Omental fat pad (tissue), 4 donors: ENCODE measurements at places on chromosomes 4 and X. TPM values are rescaled to one million over a fixed set of nuclear protein-coding genes. Genes with fewer than 3 reads are reported as not detected.

DNA sequence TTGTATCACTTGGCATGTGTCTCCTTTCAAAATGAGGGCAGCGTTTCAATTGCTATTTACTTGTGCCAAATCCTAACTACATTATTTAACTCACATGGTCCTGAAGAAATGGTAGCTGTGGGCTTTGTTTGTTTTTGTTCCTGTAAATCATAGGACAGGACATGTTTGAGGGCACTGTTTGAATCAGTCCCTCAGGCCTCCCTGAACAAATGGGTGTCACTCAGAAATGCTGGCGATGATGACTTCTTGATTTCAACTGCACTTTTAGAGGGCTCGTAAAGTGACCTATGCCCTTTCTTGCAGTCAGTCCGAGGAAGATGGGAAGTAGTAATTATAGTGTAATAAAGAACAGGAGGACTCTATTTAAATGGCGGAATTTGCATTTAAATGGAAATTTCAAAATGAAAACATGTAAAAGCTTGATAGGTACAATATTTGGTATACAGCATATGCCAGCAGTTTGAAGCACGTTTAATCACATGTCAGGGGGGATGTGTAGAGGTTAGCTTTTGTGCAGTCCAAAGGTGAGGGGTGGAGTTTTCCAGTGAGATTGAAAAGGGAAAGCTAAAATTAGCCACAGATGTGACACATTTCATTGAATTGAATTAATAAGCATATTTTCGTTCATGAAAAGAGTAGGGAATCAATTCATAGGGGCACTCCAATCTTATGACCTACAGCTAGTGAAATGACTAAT lies 1958.7 kb upstream of the IGFBP7 start:
- no peak for DNase-seq

DNA sequence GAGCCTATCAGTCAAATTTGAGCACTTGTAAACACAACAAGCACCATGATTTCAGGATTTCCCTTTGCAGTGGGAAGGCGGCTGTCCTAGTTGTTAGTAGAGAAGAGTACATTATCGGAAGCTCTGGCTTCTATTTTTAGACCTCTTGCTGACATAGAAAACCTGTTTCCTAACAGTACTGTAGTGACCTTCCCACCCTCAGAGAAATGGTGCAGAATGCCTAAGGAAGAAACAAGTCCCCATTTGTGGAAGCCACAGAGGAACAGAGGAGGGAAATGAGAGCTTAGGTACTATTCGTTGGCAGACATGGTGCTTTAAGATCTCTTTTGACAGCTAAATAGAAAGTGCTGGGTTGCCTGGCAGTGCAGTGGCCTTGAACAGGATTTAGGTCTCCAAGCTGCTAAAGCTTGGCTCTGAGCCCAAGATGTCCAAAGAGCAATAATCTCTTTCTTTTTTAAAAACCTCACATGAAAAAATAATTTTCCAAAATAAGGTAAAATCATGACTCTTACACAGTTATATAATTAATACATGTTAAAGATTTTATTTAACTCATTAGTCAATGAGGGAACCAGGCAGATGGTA lies 24.9 kb downstream of the GLRA2 start:
- no peak for DNase-seq

DNA sequence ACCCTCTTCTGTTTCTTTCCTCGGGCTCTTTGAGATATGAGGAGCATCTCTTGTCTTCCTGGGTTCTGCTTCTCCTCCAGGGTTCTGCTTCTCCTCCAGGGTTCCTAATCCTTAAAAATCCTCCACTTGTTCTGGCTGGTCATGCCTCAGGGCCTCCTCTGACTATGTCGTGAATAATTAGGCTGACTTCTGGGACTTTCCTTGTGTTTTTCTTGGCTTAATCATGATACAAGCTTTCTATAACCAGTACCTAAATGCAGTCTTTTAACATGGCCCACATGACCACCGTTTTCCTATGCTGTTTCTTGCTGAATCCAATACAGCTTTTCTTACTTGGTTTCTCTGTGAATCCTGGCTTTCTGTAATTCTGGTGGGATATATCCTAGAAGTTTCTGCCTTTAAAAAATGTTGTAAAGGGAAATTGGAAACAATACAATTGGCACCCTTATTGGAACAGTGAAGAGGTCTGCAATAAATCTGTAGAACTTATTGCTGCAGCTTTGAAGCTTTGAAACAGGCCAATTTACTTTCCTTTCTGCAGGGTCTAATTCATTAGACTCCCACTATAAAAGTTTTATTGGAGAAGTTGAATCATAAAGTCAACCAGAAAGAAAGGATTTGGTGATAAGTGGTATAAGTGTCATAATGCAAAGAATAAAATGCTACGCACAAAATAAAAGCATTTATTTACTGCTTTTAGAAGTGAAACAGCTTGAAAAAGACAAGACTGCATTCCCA lies 213.1 kb downstream of the UGT8 start:
- DNase-seq, result no peak

GRCh38 chr4:189840356-189840755 lies 100.3 kb upstream of the FRG1 start:
- DNase-seq, result no peak

- DNase-seq, result no peak
Observed at GRCh38 chrX:5876984-5877596, 351.6 kb downstream of the NLGN4X start.

GRCh38 chrX:48827654-48827968 lies 1.3 kb downstream of the ERAS start:
- no peak for DNase-seq

- no peak for DNase-seq
Observed at GRCh38 chr4:137663251-137664045, 131.2 kb upstream of the PCDH18 start.

DNA sequence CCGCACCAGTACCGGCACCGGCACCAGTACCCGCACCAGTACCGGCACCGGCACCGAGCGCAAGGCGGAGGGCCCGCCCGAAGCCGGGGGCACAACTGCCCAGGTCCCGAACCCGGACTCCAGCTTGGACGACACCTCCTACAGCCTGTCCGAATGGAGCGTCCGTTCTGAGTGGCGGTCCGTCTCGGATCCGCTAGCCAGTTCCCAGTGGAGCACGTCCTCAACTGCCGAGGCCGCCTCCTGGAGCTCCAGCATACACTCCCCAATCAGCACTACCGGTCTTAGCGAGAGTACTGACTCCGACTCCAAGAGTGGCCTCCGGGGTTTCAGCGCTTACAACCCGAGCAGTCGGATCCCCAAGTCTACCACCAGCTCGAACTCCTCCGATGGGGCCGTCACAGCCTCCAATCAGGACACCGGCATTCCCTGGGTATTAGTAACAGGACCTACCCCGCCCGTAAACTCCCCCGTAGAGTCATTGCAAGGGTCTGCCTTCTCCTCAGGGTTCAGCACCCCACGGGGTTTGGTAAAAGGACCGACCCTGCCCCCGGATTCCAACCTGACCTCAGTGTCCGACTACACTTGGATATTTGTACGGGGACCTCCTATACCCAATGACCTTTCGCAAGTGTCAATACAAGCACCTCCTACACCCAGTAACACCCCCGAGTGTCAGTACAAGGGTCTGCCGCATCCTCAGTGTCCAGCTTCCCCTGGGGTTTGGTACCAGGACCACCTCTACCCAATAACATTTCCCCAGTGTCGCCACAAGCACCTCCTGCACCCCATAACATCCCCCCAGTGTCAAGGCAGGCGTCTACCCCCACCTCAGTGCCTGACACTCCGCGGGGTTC lies 721 bp upstream of the MAOA start:
- DNase-seq, result peak; percentile 25

DNA sequence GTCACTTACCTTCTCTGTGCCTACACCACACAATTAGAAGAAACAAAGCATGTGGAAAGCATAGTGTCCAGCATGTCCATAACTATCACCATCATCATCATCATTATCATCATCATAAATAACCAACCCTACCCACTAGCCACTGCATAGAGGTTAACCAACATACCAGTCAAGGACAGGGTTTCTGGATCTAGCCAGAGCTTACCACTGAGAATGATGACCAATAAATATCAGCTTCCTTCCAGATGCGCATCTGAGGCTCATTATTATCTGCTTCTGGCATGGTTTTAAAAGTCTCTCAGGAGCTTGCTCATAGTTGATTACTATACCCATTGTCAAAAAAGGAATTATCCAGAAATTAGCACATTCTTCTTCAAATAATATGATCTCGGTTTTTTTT lies 25.5 kb upstream of the MYOZ2 start:
- no peak for DNase-seq

DNA sequence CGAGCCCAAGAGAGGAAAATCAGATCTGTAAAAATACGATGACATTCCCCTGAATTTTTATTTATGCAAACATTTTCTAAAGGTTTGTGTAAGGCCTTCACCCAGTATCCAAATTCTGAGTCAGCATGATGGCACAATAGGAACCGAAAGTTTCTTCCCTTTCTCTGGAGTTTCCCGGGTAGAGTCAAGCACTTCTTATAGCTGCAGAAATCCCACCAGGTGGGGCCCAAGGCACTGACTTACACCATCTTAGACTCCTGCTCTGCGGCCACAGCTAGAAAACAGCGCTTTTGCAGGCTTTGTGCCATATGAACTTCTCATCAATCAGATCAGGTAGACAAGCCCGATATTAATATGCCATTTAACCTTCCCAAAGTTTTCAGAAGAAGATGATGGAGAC lies 13.4 kb downstream of the LEF1 start:
- DNase-seq, result no peak

- DNase-seq, result no peak
Observed at GRCh38 chr4:10011885-10012284, 9.4 kb downstream of the SLC2A9 start.

GRCh38 chr4:122458625-122459024 lies 2.1 kb upstream of the IL2 start:
- no peak for DNase-seq

DNA sequence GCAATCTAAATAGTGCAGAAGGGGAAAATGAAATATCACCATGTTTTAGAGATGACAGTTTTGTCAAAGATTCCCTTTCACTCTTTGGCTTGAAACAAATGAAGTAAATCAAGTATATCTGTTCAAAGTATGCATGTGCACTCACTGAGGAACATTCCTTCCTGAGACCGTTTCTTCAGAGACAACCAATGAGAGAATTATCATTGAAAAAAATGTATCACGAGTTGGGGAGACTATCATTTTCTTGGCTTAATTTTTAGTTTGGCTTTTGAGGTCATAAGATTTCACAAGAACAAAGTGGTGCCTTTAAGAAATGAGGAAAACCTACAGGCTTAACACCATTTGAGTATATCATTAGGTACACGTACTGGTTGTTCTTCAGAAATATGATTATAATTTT lies 56.3 kb downstream of the PCDH7 start:
- no peak for DNase-seq

- DNase-seq, result no peak
Observed at GRCh38 chr4:183961795-183962194, 56.7 kb downstream of the STOX2 start.

DNA sequence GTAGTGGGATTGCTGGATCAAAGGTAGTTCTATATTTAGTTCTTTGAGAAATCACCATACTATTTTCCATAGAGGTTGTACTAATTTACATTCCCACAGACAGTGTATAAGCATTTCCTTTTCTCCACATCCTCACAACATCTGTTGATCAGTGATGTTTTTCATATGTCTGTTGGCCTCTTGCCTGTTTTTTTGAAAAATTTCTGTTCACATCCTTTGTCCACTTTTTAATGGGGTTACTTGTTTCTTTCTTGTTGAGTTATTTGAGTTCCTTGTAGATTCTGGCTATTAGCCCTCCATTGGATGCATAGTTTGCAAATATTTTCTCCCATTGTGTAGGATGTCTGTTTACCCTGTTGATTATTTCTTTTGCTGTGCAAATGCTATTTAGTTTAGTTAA lies 72.6 kb downstream of the STOX2 start:
- no peak for DNase-seq

- no peak for DNase-seq
Observed at GRCh38 chr4:56286763-56287162, 100.5 kb downstream of the AASDH start.

- no peak for DNase-seq
Observed at GRCh38 chr4:183337349-183337748, 15.1 kb upstream of the CLDN24 start.

DNA sequence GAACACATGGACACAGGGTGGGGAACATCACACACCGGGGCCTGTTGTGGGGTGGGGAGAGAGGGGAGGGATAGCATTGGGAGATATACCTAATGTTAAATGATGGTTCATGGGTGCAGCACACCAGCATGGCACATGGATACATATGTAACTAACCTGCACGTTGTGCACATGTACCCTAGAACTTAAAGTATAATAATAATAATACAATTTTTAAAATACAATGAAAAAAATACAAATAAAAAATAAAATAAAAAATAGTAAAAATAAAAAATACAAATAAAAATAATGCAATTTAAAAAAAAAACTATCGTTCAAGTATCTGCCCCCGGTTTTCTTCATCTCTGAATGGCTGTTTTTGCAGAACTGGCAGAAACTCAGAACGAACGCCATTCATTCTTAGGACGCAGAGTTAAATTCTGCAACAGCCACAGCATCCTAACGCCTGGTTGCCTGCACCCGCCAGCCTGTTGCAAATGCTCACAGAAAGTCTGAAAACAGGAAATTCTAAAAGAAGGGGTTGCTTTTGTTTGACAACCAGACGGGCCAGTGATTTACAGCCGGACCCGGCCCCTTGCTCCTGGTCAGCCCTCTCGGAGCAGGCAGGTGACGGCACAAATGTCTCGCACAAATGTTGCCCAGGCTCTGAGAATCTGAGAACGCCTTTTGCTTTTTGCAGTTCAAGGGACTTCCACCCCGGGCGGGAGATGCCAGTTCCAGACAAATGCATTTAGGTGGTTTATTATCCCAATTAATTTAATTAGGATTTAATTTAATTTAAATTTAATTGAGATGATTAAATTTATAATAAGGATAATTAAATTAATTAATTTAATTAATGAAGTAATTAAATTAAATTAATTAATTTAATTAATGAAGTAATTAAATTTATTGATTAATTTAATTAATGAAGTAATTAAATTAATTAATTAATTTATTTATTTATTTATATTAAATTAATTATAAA lies 47.8 kb downstream of the CRLF2 start:
- no peak for DNase-seq

- DNase-seq, result no peak
Observed at GRCh38 chr4:8315435-8316250, 46.1 kb downstream of the HTRA3 start.

DNA sequence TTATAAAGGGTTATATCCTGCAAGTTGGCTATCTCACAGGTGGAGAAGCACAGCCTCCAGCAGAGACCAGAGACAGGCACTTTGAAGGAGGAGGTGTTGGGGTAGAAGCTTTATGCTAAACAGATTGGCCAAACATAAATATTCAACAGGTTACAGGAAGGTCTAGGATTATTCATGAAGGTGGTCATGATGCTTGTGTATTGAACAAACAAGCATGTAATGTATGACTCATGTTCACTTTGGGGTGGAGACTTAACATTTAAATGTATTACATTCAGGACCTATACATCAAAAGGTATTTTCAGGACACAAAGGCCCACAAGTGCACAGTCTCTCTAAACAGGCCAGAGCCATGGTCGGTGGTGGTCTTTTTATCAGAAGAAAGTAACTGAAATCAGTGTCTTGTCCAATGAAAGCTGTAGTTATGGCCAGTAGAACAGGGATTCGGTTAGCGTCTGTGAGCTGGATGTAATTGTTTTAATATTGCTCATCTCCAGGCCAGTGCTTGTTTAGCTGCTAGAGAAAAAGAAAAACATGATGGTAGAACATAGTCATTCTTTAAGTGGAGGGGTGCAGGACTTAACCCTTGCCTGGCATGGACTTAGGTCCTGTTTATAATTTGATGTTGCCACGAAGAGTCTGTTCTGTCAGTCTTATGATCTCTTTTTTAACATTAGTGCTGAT lies 555.2 kb upstream of the PCDH10 start:
- DNase-seq, result no peak

SRPX2 gene
- total RNA-seq, result 327 TPM

MTNR1A gene
- total RNA-seq, result not detected

RBM47 gene
- 51.0 TPM for total RNA-seq

FGFBP2 gene
- 31.5 TPM for total RNA-seq

GAGE12F gene
- total RNA-seq, result not detected

PPA2 gene
- 57.0 TPM for total RNA-seq

PRSS12 gene
- 0.24 TPM for total RNA-seq
